ENCODE measurements at places on chromosomes 13 and 19.

GRCh38 chr19:16184665-16185122 lies 516 bp upstream of the FAM32A start:
- no peak for DNase-seq

DNA sequence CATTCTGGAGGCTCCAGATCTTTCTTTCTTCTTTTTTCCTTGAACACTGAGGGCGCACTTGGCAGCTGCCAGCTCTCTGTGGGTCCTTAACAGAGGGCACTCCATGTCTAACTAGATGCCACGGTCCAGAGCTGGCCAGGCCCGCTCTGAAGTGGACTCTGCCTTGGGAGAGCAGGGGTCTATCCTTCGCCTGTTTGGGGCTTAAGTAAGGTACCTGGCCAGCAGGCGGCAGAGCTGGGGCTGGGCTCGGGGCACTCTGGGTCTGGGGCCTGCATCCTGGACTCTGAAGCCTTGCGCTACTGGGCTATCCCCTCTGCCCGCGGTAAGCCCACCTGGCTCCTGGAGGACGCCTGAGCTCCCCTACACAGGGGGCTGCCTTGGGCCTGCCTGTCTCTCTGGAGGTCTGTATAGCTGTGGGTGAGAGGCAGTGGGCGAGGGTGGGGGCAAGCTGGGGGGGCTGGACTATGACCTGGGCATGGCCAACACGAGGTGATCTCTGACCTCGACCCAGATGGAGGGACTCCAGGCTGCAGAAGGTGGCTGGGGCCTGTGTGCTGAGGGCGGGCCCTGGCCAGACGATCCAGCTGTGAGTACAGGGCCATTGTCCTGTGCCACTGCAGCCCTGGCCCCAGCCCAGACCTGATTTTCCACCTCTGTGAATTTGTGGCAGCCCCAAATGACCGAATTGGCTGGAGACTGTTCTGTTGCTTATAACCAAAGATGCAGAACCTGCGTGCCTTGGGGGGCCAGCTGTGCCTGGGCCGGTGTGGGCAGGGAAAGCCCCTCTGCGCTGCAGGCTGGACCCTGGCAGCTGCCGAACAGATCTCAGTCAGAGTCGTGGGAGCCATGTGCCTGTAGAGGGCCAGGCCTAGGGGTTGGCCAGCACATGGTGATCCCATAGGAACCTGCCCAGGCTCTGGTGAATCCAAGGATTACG lies 26.5 kb downstream of the CEBPG start:
- DNase-seq: no peak

DNA sequence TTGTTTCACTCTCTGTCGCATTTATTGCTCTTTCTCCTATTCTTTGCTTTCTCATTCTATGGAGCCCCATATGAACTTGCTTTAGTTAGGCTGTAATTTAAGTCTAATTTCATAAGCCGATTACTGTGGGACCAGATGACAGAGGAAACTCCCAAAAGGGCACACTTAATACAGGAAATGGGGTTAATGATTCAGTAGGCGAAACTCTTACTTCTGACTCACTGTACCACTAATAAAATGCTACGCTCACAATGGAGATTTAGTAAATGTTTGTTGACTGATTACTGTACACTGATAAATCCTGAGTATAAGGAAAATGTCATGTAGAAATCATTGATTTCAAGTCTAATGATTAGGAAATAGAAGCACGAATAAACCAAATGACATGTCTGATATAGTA lies 276.4 kb downstream of the KLF5 start:
- peak; percentile 87 for DNase-seq

GRCh38 chr13:42548731-42549551 lies 25.0 kb upstream of the TNFSF11 start:
- DNase-seq: no peak

GRCh38 chr13:95708811-95709500 lies 32.0 kb downstream of the DNAJC3 start:
- DNase-seq: no peak

DNA sequence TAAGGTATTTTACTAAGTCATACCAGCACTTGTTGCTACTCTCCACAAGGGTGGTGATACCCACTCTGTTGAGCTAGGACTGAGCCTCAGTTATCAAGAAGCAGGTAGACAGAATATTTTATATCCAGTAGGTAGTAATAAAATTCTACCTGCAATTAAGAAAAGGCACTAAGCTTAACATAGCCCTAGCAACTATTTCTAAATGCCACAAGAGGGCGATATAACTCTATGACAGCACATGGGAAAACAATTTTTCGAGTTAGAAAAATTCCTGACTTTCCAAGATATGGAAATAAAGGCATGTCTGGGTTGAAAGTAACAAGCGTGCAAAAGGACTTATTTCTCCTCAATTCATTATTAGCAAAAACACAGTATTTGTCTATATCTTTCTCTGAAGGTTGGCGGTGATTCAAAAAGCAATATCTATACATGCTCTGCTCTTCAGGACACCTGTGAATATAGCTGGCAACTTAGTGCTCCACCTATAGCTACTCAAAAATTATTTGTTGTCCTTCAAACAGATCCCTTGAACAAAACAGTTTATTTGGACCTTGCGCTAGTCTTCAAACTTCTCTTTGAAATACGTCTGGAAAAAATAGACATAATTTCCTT lies 14.7 kb downstream of the CCDC169 start:
- peak; percentile 46 for DNase-seq

GRCh38 chr19:30539315-30539714 lies 167.1 kb downstream of the ZNF536 start:
- DNase-seq: no peak

DNA sequence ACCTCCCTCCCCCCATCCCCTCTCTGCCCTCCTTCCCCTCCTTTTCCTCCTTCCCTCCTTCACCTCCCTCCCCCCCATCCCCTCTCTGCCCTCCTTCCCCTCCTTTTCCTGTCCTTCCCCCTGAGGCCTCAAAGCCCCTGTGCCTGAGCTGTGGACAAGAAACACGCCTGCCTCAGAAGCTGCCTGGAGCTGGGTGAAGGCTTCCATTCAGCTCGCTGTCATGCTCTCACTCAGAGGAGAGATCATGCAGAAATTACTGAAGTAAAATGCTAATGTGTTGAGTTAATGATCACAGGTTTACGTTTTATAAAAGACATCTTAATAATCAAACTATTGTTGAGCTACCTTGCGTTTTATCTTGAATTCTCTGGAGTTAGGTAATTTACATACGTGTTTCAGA lies 114.5 kb downstream of the ATP11A start:
- no peak for DNase-seq

DNA sequence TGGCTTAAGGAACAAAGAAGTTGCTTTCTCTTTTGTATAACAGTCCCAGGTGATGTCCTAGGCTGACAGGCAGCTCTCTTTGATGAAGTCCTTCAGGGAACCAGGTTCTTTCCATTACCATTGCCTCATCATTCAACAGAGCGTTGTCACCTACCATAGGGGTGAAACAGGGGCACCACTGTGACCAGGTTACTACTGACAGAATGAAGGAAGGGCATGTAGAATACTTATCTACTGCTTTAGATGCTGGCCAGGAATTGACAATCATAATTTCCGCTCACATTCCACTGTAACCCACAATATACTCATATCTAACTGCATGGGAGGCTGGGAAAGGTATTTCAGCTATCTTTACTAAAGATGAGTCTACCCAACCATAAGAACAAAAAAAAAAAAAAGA lies 148.0 kb upstream of the FNDC3A start:
- DNase-seq: no peak

DNA sequence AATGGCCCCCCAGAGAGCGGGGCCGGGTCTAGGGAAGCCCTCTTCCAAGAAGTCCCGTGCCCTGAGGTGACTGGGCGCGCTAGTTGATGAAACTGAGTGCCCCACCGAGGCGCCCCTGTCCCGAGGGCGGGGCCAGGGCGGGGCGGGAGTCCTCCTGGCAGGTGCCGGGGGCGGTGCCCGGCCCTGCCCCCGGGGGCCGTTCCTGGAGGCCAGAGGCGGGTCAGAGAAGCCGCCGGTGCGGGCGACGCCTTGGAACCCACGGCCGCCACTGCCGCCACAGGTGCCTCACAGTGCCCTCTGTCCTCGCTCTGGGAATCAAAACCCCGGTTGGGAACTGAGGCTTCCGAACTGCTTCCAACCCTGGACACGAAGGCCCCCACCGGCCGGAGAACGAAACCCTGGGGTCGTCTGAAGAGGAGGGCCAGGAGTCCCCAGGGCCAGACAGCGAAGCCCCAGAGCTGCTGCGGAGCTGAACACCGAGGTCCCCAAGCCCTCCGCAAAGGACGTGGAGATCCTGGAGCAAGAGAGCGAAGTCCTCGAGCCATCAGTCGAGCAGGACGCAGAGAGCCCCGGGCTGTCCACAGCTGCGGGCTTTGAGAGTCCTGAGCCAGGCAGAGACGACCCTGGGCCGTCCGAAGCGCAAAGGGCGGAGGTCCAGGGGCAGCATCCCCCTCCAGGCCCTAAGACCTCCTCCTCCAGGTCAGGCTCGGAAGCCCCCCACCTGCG lies at the start of gene MISP3:
Gene MISP3, plus strand, starts transcription at position 252 of the 726 bp plus-strand sequence. CDS start 524 bp downstream, outside the sequence.
- DNase-seq: peak; percentile 52

DNA sequence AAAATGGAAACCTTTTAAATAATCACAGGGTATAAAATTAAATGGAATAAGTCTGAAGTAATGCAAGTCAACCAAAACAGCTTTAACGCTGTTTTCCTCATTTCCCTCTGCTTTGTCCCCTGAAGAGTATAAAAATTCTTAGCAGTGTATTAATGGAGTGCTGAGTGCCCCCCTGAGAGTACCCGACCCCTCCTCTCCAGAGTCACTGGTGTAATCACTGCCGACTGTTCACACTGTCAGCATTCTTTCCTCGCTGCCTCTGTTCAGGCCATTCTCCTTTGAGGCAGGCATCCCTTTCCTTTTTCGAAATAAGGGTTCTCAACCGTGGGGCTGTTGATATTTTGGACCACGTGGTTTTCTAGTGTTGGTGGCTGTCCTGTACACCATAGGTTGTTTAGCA lies 146.9 kb upstream of the SLC10A2 start:
- no peak for DNase-seq

DNA sequence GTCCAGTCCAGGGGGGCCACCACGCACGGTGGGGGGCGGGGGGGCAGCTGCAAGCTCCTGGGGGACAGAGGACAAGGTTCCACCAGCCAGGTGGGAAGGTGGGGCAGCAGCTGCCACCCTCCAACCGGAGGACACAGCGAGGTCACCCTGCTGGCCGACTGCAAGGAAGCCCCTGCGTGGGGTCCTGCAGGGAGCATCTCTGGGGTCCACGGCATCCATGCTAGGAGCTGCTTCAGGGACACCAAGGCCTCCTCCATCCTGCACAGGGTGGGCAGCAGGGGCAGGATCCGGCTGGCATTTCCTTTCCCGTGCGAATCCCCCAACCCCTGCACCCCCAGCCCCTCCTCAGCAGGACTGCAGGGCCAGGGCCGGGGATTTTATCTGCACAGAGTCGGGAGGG lies 8.3 kb upstream of the KLF16 start:
- no peak for DNase-seq

DNA sequence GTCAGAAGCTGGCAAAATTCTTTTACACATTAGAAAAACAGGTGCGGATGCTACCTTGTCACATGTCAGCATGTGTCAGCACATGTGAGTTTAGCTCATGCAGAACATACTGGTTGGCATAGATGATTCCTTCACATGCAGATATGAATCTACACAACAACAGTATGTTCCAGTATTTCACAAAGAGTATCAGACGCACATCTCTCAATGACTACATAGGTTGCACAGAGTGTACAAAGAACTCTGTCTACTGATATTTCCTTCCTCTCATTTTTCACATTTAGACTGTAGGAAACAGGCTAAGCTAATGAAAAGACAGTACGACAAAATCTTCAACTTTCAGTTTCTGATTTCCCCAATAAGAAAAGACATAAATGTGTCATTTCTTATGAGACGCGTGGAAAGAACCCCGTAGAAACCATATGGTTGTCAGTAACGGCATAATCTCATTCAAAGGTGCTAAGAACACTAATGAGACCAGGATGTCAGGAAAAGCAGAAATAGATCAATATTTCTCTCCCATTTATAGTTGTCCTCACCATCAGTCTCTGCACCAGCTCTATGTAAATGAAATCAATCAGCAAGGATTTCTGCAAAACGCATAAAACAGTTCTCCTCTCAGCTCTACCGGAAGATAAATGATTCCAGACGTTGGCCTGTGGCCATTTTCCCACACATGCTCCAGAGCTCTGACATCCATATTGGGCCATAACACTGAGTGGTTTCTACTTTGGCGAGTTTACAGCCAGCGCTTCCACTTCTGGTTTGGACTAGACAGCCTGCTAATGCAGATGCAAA lies 81.2 kb downstream of the STARD13 start:
- peak; percentile 68 for DNase-seq

DNA sequence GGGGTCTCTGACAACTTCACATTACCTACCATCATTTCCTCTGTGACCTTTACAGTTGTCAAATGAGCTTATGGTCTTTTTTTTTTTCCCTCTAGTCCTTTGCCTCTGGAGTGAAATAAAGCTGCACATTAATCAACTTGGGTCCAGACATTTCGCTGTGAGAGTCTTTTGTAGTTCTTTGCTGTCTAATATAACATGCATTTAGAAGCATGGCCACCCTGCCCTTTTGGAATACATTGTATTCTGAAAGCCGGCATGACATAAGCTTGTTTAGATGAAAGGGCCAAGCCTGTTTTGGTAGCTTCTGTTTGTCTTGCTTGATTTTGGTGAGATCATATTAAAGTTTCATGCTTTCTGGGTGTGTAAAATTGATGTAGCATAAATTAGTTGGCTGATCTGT lies 509.8 kb downstream of the DIAPH3 start:
- no peak for DNase-seq

DNA sequence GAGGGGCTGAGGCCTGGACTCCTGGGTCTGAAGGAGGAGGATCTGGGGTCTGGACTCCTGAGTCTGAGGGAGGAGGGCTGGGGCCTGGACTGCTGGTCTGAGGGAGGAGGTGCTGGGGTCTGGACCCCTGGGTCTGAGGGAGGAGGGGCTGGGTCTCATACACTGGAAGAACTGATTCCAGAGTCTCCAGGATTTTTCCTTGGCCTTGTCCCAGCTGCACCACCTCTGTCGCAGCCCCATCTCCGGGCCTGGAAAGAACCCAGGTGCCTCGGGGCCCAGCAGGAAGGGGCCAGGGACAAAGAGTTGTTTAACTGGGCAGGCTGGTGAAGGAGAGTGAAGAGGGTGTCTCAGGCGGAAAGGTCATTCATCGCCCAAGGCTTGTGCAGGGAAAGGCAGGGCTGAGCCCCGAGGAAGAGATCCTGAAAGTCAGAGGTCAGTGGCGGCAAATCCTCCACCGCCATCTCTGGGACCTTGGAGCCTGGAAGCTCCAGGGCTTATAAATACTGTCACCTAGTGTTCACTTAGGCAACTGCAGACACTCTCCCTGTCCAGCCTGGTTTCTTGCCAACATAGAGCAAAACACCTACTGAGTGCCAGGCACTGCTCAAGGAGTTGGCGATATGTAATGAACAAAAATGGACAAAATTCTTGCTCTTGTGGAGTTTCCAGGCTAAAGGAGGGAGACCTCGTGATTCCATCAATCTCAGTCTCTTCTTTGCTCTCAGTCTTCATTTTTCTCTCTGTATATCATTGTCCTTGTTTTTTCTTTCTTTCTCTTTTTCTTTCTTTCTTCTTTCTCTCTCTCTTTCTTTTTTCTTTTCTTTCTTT lies 4.4 kb upstream of the KCNN4 start:
- DNase-seq: peak; percentile 75
